ENCODE measurements at places on chromosomes 3 and 15. TPM values are rescaled to one million over a fixed set of nuclear protein-coding genes. Genes with fewer than 3 reads are reported as not detected.

GRCh38 chr15:29071232-29071881 lies 185.6 kb downstream of the APBA2 start:
- no peak for DNase-seq

GRCh38 chr3:39748002-39748401 lies 61.4 kb upstream of the MYRIP start:
- DNase-seq = no peak

GRCh38 chr15:70670680-70671079 lies 92.7 kb downstream of the UACA start:
- DNase-seq = no peak

SOX2 gene
- not detected for total RNA-seq

DNA sequence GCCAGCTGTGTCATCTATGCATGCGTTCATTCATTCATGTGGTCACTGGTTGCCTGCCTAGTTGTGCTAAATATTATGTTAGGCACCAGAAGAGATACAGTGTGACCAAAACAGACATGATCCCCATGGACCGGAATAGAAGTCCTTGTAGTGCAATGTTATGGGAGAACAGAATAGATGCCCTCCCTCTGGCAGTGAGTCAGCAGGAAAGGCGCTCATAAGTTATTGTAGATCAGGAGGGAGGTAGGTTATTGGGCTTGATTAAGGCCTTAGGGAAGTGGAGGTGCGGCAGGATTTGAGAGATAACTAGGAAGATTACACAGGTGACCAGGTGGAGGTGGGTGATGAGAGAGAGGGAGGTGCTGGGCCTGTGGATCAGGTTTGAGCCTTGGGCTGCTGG lies 5.2 kb downstream of the MCTP2 start:
- DNase-seq = no peak

CFAP44 gene
- 5.3 TPM for total RNA-seq

SLC7A14 gene
- total RNA-seq = not detected

DNA sequence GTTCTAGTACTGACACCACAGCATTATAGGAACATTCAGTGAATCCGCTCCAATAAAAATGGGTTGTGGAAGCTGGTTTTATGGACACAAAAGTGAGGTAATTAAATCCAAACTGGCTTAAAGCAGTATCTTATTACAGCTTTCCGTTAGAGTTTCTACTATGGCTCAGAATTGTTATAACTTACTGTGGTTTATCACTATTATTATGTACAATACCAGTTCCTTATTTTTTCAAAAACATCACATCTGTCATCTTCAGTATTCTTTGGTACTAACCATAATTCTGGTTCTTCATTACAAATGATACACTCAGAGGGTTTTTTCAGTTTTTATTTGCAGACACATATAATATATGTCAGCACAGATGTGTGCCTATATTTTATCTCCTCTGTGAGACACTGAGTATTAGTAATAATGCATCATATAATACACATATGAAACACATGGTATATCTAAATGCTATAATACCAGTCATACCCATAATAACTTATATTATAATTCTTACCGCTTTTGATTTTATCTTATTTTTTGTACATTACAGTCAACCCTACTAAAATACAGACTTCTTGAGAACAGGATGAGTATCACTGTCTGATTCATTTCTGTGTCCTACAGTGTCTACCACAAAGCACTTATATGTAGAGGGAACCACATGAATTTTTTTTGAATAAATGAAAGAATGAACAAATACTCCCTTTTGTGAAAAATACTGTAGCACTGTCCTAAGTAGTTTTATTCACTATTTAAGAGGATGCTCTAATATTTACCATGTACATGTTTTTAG lies 39.0 kb downstream of the CMSS1 start:
- no peak for DNase-seq

LRRIQ4 gene
- total RNA-seq = 0.15 TPM

IL20RB gene
- 0.96 TPM for total RNA-seq

GRCh38 chr3:48467110-48467454 lies 20.5 kb downstream of the ATRIP start:
- no peak for DNase-seq

- DNase-seq = no peak
These were observed 337.5 kb upstream of the LMCD1 start for GRCh38 chr3:8164145-8164544.

SERPINI1 gene
- total RNA-seq = 1.7 TPM

FBXO40 gene
- total RNA-seq = not detected

- DNase-seq = peak; percentile 97
These were observed at the start of gene SMARCC1 for GRCh38 chr3:47781685-47782445. SMARCC1 (minus strand) TSS chr3:47781893; CDS start chr3:47781797, 96 bp downstream.

GRCh38 chr3:63462732-63463131 lies 184.6 kb downstream of the SYNPR start:
- no peak for DNase-seq

ERC2 gene
- total RNA-seq = not detected

GRCh38 chr15:66165856-66166255 lies 87.7 kb downstream of the MEGF11 start:
- DNase-seq = no peak

DNA sequence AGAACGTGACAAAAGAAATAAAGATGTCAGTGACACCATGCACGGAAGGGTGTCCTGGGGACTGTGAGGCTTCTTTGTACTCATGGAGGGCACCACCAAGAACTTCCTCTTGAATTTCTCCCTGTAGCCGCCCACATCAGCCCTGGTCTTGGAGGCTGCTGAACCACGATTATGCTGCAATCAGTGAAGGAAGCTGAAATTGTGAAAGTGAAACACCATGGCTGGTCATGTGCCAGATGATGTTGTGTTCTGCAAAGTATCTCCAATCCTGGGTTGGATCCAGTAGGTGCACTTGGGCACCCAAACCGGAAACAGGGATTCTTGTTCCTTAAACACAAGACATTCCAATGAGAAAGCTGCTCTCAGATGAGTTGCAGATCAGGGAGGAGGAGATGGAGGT lies 104.4 kb upstream of the GOLGA6L6 start:
- no peak for DNase-seq

CPEB1 gene
- 0.44 TPM for total RNA-seq

GRCh38 chr3:193910886-193911738 lies 224.8 kb upstream of the HES1 start:
- DNase-seq = no peak

DNA sequence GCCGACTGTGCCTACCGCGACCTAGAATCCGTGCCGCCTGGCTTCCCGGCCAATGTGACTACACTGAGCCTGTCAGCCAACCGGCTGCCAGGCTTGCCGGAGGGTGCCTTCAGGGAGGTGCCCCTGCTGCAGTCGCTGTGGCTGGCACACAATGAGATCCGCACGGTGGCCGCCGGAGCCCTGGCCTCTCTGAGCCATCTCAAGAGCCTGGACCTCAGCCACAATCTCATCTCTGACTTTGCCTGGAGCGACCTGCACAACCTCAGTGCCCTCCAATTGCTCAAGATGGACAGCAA lies 1.4 kb downstream of the ISLR start:
- DNase-seq = no peak

- no peak for DNase-seq
These were observed 10.0 kb downstream of the LRTM1 start for GRCh38 chr3:54917862-54918261.

DNA sequence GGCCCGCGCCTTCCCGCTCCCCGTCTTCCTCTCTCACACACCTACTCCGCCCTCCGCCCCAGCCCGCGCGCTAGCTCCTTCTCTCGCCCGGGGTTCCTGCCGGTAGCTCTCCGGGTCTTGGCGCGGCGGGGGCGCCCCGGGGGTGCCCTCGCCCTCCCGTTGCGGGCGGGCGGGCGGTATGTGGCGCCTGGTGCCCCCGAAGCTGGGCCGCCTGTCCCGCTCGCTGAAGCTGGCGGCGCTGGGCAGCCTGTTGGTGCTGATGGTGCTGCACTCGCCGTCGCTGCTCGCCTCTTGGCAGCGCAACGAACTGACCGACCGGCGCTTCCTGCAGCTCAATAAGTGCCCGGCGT lies 507 bp downstream of the DIPK2A start:
- no peak for DNase-seq

DNA sequence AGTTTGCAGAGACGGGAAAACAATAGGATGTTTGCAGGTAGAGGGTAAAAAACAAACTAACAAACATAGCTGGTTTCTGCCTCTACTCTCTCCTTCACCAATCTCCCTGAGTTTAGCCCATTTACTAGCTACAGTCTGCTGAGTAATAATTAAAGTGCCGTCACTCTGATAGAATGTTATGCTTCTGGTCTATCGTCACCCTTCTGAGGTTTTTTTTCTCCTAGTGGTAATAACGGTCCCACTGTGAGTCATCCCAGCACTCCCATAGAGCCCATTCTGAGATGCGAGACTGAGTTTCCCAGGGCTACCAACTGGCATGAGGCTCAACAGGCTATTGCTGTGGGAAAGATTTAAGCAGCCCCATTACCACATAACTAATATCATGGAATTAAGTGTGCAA lies 56.4 kb downstream of the PLAAT1 start:
- DNase-seq = no peak

GRCh38 chr3:122582390-122582789 lies 4.9 kb downstream of the PARP15 start:
- DNase-seq = no peak

DNA sequence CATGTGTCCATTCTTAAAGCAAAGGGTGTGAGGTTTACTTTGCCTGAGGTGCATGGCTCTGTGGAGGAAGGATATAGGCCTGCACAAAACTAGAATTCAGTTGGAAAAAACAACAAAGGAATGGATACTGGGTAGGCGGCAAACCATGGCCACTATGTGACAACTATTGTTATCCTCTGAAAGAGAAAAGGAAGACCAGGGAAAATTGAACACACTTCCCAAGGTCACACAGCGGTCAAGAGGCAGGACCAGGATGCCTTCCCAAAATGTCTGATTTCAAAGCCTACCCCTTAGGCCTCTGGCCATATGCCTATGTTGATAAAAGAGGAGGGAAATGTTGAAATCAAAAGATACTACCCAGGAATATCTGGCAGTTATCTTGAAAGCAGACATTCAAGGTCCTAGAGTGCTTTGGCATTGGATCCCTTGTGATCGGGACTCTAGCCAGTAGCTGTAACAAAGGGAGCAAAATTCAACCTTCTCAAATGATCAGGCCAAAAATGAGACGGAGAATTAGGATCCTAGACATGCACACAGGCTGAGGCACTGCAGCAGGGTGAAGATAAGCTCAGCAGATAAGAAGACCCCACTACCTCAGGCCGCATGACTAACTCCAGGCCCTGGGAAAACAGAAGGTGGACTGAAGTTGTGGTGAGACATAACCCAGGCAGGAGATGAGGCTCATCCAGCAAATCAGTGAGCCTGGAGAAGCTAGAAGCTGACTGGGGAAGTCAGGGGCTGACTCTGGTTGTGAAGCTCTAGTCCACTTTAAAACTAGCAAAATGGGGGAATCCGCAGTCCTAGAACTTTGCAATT lies 292.2 kb downstream of the NEK10 start:
- DNase-seq = no peak
